Stimulated activated CD4-positive, alpha-beta T cell treated with anti-CD3 and anti-CD28 coated beads, TNF-alpha, amount 100 ng/mL, for 4 hours (primary cell): ENCODE measurements at places on chromosomes 11 and 22.

DNA sequence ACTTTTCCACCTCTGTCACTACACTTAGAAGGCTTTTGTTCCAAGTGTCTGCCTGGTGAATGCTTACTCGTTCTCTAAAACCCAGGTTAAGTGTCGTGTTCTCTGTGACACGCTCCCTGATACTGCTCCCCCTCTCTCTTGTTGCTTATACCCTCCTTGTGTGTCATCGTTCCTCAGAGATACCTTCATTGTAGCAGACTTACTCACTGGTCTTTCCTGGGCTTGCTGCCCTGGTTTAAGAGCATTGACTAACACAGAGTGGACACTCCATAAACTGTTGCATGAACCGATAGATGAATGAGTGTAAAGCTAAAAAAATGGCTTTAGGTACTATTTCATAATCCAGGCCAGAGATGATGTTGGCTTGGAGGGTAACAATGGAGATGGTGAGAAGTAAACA lies 171.3 kb downstream of the GRIK4 start:
- DNase-seq = no peak

GRCh38 chr11:9972989-9973388 lies 309.1 kb downstream of the SWAP70 start:
- DNase-seq = no peak

GRCh38 chr22:39367035-39367434 lies 17.2 kb downstream of the SYNGR1 start:
- DNase-seq = no peak

DNA sequence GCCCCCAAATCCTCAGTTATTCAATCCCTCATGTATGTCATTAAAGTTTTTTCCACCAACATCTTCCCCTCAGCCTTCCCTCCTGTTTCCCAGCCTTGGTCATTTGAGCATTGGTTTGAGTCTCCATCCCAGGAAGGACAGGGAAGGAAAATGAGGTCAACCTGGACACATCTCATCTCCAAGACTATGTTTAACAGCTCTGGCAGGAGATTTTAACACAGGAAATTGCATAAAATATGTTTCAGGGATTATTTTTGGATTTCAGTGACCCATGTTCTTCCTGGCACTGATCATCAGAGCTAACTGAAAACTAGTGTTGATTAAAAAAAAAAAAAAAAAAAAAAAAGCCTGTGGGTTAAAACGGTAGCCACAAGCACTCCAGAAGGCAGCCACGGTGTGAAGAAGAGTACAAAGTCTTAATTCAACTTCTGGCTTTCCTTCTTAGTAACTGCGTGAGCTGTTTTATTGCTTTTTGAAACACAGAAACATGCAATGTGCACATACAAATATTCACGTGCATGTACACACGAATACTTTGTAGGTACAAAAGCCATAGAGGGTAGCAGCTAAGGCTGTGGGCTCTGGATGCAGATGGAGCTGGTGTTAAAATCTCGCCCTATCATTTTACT lies 164.4 kb upstream of the DDI1 start:
- DNase-seq = no peak

DNA sequence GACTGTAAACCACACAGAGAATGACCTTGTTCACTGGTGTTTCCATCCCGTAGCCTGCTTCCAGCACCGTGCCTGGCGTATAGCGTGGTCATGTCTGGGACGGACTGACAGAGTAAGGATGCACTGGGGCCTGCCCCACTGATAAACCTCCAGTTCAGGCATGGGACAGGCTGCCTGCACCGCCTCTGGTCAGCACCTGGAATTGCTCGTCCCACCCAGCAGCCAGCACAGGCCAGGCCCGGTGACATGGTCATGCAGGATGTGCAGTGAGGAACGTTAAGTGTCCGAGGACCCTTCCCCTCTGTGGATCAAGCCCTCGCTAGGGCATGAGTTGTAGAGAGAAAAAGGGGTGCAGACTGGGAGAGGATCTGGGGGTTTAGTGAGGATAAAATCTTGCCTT lies 44.8 kb downstream of the LMO1 start:
- DNase-seq = no peak

GRCh38 chr11:113817162-113817561 lies 37.6 kb downstream of the CLDN25 start:
- no peak for DNase-seq

- no peak for DNase-seq
These were observed 128.4 kb downstream of the BUD13 start for GRCh38 chr11:116644201-116644940.

DNA sequence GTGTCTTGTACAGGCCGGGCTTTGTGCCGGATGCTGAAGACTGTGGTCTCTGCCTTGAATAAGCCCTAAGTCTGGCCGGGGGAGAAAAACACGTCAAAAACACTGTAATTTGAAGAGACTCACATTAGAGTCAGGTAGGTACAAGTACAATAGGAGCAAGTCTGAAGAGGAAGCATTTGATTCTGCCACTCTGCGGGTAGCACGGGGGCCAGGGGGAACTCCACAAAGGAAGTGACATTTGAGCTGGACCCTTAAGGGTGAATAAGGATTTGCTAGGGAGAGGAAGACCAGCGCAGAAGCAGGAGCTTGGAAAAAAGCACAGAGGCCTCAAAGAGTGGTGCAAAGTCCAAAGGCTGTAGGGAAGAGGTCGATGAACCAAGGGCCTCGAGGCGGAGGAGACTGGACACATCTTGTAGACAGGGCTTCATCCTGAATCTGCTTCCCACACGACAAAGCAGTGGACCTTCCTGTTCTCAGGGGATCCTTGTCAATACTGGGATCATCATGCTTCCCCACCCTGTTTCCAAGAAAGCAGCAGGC lies 38.7 kb downstream of the BUD13 start:
- DNase-seq = no peak
